ENCODE measurements at places on chromosomes 16 and 17.

DNA sequence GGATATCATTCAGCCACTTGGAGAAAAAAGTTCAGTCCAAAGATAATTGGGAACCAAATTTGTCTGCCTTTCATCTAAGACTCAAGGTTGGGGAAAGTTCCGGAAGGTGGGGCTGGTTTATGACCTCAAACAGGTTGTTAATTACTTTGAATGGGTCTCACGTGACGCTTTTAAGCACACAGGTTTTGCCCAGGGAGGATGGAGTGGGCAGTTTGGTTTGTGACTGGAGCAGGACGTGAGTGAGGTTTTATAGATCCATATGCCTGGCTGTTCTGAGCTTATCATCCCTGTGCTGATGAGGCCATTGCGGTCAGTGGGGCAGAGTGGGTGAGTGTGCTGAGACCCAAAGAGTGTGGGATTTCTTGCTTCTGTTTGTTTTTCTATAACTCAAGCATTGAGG, 38.7 kb upstream of the GPRC5B start:
- no peak for DNase-seq

DNA sequence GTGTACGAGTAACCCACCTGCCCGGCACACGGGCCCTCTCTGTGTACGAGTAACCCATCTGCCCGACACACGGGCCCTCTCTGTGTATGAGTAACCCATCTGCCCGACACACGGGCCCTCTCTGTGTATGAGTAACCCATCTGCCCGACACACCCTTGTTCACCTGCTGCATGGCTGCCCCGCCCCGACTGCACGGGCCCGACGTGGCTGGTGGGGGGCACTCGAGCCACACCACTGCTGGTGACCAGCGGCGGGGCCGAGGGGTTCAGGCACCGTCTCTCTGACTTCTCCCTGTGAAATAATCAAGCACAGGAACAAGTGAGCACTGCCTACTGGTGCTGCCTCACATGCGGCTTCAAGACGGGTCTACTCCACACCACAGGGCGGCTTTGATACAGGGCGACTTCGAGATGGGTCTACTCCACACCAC, 22.1 kb downstream of the MAP1LC3B start:
- no peak for DNase-seq

- DNase-seq = no peak
These were observed 263.4 kb downstream of the MRTFB start for GRCh38 chr16:14334366-14335080.

DNA sequence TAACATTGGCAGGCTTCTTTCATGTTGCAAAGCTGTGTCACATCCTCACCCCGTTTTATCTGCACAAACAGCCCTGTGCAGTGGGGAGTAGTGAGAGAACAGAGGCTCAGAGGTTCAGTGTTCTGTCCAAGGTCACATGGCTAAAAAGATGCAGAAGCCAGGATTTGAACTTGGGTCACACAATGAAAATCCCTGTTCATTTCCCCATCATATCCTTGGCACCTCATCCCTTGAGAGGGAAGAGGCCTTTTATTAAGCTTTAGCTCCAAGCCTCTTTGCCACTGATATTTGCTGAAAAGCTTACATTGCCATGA, 106.6 kb downstream of the AMFR start:
- DNase-seq = no peak

DNA sequence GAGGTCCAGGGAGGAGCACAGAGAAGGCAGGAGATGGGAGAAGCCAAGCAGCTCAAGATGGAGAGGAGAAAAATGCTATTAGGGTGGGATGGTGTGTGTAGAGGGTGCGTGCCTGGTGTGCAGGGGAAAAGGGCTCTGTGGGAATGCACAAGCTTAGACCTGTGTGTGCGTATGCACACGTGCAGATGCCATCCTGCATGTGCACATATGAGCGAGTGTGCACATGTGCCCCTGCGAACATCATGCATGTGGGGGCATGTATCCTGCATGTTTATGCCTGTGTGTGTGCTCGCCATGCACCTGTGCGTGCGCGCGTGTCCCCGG, 438 bp upstream of the KCNJ12 start:
- no peak for DNase-seq

DNA sequence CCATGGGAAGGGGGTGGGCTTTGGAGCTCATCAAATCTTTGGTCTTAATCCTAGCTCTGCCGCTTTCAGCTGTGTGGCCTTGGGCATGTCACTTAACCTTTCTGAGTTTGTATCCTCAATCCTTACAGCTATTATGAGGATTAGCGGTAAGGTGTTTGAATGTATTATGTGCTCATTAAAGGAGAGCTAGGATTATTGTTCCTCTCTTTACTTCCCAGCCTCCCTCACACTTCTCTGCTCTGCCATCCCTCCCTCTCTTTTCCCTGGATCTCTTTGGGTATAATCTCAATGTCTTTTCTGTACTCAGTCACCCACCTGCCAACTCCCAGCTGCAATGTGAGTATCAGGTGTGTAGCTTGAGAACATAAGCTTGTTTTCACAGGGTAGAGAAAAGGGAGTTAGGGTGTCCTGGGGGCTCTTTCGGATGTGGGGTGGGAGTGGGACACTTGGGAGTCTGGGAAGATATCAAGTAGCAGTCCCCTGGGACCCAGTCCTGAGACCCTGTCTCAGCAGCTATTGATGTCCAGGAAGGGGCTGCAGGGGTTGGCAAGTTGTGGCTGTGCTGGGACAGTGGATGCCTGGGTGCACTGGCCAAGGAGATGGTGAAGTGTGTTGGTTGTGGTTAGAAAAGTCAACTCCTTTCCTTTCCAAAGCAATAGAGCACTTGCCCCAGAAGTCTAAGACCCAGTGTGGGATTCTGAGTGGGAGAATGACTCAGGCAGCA, 1.8 kb downstream of the EFNB3 start:
- DNase-seq = no peak

- no peak for DNase-seq
These were observed 29.3 kb downstream of the MXRA7 start for GRCh38 chr17:76681222-76682137.

GRCh38 chr16:10619271-10619849, 39.0 kb upstream of the EMP2 start:
- no peak for DNase-seq

GRCh38 chr16:59305850-59306249, 571.7 kb upstream of the GOT2 start:
- DNase-seq = no peak

DNA sequence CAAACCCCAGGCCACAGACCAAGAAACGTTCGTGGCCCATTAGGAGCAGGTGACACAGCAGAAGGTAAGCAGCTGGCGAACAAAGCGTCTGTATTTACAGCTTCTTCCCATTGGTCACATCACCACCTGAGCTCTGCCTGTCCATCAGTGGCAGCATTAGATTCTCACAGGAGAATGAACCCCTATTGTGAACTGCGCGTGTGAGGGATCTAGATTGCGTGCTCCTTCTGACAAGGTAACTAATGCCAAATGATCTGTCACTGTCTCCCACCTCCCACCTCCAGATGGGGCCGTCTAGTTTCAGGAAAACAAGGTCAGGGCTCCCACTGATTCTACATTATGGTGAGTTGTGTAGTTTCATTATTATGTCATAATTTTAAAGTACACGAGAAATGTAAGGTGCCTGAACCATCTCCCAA, 186.3 kb downstream of the CPPED1 start:
- DNase-seq = no peak

DNA sequence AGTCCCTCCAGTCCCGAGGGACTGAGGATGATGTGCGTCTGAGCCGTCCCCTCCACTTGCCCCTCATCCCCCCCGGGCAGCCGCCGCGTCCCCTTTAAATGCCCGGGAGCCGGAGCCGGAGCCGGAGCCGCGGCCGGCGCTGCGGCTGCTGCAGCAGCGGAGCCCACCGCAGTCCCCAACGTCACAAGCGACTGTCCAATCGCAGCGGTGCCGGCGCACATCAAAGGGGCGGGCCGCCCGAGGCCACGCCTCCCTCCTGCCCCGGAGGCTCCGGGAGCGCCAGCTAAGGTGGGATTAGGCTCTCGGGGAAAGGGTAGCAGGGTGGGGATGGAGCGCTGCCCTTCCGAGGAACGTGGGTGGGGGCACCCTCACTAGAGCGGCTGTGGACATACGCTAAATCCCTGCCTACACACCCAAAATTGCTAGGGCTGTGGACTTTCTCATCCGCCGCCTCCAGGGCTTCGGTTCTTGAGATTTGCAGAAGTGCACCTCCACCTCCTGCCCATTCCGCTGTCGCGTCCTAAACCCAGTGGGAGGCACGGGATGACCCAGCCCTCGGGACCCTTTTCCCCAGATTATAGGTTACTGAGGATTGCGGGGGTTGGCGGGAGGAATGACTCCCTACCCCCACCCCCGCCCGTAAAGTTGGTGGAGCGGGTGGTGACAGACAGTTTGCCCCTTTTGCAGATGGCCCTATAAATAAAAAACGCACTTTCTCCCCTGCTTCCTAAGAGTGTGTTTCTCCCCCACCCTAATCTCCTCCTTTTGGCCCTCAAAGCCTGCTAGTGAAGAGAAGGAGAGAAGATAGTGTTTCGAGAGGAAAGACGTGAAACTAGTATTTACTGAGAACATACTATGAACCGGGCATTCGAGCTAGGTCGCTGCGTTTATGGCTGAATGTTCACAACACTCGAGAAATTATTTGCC, at the start of gene PHOSPHO1:
TSS of gene PHOSPHO1 (minus strand) at position 152 of the 927 bp plus-strand sequence. CDS start 4,096 bp downstream, outside the sequence.
- DNase-seq = peak; percentile 32

GRCh38 chr17:55990332-55991006, 162.8 kb upstream of the ANKFN1 start:
- DNase-seq = no peak

GRCh38 chr16:85994492-85995490, 95.8 kb downstream of the IRF8 start:
- no peak for DNase-seq

- no peak for DNase-seq
These were observed 134.6 kb downstream of the SPECC1 start for GRCh38 chr17:20143740-20144139.

DNA sequence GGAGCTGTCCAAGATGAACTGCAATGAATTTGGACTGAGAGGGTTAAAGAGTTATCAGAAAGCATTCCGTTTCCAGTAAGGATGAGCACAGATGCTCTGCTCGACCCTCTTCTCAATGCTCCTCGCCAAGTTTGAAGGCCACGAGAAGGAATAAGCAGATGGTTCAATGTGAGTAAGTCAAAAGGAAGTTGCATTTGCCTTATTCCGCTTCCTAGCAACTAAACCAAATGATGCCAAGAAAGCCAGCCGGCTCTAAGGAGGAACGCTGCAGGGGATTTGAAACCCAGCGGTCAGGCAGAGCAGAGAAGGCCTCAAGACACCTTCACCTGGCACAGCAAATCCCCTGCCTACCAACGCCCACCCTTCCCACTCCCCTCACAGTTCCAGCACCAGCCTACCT, 52.1 kb upstream of the CNEP1R1 start:
- DNase-seq = no peak

DNA sequence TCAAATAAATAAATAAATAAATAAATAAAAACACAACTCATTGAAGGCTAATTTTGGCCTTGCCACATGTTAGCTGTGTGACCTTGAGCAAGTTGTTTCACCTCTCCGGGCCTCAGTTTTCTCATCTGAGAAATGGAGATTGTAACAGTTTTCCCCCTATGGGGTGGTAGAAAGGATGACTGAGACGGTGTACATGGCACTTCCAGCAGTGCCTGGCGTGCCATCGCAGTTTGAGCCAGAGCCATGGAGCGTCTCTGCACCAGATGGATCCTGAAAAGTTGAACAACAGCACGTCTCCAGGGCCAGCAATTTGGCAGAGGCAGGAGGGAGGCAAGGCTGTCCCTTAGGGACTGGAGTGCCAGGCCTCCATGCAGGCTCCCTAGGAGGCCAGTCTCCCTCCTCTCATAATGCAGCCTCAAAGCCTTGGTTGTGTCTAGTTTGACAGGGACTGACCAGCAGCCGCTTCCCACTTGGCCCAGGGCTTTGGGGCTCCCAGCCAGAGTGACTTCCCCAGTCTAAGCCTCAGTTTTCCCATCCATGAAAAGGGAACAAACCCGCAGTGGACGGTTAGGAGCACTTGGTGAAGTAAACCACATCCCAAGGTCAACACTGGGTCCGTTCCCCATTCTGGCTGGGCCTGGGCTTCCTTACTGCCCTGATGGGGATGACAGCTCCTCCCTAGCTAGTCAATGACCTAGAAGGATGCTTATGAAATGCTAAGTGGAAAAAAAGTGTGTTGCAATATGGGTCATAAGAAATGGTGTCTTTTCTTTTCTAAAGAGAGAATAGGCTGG, 19.3 kb downstream of the SOCS1 start:
- no peak for DNase-seq

DNA sequence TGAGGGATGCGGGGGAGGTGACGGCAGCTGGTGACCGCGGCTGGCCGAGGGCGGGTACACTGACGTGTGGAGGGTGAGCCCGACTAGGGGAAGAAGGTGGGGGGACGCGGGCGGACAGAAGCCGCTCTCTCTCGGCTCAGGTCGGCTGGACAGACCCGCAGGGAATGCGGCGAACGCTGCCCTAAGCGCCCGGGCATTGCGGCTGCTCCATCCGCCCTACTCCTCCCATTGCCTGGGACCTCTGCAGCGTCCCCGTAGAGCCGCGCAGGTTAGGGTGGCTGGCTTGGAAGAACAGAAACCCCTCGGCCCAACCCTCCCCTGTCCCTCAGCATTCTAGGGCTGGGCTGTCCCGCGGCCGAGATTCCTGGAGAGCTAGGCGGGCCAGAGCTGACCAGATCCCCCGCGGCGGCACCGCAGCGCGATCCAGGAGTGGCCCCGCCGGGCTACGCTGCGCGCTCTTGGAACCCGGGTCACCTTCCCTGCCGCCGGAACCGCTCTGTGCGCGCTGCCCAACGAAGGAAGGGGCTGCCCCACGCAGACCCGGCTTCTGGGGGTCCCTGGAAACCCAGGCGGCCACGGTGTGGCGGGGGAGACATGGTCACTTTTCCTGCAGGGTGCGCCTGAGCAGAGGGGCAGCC, 3.0 kb downstream of the DLX4 start:
- no peak for DNase-seq

GRCh38 chr17:48596735-48597527, 3.4 kb upstream of the HOXB5 start:
- DNase-seq = no peak

GRCh38 chr17:35448214-35448898, at the start of gene SLFN13:
SLFN13 (minus strand) TSS chr17:35448766; CDS start chr17:35445680, 3,086 bp downstream.
- no peak for DNase-seq

DNA sequence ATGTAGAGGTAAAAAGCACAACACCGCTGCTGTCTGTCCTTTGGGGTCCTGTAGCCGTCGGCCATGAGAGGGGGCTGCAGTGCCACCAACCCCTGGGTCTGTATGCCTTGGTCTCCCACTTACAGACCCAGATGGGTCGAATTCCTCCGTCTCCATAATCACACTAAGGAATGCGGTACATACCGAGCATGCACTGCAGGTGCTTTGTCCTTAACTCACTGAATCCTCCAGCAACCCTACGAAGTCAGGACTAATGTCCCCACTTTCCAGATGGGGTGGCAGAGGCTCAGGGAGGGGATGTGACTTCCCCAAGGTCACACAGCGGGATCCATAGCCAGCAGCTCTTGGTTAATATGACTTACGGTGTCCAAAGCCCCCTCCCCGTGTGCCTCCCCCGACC, 219.9 kb upstream of the CIBAR2 start:
- DNase-seq = no peak

DNA sequence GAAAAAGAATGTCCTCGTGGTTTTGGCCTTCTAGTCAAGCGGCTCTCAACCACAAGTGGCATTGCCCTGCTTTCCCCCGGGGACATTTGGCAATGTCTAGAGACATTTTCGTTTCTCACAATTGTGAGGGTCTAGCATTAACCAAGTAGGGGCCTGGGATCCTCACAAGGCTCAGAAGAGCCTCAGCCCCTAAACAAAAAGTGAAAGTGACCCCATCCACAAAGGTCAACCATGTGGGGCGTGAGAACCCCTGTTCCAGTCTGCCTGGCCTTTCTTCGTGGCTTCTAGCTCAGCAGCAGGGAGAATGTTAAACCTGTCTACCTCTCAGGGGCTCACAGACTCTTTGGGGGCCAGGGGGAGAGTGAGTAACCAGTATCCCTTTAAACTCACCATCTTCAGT, 4.8 kb upstream of the RPL38 start:
- no peak for DNase-seq

GRCh38 chr16:74577882-74578366, 29.0 kb downstream of the GLG1 start:
- no peak for DNase-seq

All from SHP77 treated with DMSO at 0.1 percent for 48 hours (cell line).